ENCODE measurements at places on chromosomes 6 and 20.

DNA sequence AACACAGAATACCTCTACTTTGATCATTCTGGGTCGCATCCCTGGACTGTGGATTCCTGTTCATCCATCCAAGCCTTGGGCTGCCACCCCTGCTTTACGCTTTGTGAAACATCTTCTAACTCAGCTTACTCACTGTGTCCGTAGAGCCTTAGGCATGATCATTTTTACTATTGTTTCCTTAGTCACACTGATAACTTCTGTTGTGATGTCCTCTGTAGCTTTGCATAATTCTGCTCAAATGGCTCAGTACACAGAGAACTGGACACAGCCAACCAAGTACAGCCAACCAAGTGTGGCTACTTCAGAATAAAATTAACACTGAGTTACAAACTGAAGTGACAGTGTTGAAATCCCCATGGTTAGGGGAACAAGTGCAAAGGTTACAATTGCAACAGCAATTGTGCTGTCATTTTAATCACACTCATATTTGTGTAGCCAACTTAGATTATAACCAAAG, 8.6 kb upstream of the FKBP1A start:
- DNase-seq: no peak

DNA sequence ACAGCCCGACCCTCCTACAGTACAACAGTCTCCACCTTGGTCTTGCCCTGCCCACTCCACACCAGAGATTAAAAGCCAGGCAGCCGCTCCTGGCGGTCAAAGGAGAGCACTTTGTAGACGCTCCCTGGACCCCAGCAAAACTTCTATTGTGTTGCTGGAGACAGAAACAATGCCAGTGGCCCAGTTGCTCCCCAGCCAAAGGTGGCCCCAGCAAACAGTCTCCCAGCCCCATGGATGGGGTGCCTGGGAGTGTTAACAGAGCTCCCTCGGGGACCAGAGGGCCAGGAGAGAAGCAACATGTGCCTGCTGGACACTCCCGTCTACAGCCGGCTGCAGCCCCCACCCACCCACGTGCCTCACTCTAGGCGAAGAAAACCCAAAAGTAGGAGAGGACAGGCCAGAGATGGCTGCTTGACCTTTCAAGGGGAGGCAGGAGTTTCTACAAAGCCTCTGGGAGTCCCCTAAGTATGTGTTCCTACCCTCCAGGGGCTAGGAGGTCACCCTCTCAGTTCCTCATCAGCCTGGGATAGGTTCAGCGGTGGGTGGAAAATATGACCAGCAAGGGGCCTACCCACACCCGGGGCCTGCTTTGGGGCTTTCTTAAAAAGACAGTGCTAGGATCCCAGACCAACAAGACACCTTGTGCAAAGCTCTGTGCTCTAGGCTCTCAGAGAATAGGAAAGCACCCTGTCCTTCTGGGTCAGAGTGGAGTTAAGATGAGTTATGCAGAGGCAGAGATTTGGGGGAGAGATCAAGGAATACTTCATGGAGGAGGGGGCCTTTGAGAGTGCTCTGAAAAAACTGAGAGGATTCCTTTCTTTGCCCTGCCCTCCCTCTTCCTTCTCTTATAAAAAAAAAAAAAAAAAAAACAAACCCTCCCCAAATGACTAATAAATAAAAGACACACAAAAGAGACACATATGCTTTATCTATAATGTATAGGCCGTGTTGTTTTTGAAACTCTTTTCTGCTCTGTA, 19.0 kb upstream of the PREX1 start:
- peak; percentile 57 for DNase-seq

DNA sequence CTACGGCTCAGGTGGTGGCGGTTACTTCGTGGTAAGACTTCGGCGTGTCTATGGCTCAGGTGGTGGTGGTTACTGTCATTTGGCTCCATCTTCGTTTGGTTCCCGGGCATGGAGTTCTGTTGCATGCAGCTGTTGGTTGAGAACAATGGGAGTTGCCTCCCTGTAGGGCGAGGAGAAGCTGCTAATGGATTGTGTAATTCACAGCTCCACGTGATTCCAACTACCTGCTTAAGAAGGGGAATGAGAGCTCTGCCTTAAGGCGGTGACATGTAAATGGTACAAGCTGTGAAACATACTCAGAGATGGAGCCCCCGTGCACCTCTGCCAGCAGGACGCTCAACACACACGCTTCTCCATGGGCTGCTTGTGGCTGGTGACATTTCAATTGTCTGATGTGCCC, 12.4 kb upstream of the DACT2 start:
- no peak for DNase-seq

- DNase-seq: no peak
These were observed 795.9 kb downstream of the MAFB start for GRCh38 chr20:39893003-39893685.

GRCh38 chr20:1952737-1953530, 40.9 kb downstream of the PDYN start:
- DNase-seq: peak; percentile 32

DNA sequence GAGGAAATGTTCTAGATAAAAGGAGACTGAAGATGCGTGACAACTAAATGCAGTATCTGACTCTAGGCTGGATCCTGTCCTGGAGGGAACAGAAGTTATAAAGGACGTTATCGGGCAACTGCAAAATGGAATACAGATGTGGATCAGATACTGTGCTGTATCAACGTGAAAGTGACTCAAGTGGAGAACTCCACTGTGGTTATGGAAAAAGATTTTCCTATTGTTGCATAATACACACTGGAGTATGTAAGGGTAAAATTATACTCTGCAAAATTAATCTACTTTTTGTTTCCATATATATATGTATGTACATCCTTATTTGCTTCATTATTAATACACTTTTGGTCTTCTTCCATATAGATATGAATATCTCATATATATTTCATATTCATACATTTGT, 654.0 kb downstream of the QKI start:
- DNase-seq: no peak

GRCh38 chr6:37160922-37161778, 8.8 kb upstream of the PIM1 start:
- no peak for DNase-seq

DNA sequence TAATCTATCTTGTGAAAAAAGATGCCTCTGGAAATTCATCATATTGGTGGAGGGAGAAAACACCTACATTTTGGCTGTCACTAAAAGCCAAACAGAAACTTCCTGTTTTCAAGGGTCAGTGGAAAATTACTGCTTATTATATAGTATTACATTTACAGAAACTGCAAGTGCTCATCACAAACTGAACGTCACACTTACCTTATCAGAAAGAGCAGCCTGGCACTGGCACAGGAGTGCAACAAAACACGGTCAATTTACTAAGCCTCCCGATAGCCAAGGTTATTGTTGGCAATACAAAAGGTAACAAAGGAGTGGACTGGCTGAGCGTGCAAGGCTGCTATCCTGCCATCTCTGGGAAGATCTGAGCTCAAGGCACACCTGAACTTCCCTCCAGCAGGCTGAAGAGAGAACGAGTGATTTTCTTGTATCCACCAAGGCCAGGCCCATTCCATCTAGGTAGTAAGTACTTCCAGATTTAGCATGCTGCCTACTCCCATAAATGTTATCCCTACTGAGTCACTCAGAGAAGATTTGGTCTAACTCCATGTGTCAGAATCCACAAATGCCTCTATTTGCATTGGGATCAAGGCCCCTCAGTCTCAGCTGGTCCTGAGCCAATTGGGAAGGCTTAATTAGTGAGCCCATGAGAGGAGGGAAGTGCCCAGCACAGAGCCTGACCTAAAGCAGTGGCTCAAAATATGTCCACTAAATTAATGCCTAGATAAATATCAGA, 399.8 kb downstream of the BTBD9 start:
- DNase-seq: no peak

DNA sequence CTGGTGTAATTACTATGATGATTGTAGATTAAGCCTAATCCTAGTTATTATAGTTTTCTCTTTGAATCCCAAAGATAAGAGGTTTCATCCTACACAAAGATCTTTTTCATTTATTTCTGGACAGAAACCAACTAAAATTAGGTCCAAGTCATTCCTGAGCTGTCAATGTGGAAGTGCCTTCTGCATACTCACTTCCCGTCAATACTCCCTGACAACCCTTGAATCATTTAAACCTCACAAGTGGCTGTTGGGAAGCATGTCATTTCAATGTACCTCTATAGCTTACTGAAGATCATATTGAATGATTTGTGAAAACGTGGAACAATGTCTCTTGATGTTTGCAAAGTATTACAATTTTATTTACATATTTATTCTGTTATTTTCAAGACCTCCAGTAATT, 274.1 kb downstream of the HACE1 start:
- DNase-seq: no peak

DNA sequence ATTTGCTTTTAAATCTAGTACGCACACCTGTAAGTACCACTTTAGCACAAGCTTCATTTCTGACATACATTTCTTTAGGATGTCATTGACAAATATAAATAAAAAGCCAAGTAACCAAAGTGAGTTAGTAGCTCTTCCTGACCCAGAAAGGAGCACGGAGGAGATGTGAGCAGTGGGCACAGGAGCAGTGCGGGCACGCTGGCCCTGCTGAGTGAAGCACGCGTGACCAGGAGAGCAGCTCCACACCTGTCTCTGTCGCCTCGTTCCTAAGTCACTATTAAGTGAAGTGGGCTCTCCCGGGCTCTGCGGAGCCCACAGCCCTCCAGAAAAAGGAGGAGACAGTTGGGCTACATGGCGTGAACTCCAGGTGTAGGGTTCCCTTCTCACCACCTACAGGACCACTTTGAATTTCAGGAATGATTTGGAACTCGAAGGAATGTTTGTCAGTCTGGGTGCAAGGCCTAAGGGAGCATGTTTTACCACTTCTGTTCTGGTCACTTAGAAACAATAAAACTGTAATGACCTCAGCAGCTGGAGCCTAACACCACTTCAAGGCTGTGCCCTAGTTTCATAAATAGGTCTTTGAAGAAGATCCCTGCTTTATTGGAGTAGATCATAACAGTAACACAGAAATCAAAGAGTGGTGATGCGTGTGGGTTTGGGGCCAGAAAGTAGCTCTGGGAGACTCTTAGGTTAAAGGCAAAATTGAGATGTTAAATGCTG, 95.9 kb downstream of the FAM120B start:
- no peak for DNase-seq

GRCh38 chr6:161001421-161001820, 9.9 kb downstream of the MAP3K4 start:
- no peak for DNase-seq

- DNase-seq: no peak
These were observed 154.2 kb downstream of the ALDH8A1 start for GRCh38 chr6:134795691-134796090.

DNA sequence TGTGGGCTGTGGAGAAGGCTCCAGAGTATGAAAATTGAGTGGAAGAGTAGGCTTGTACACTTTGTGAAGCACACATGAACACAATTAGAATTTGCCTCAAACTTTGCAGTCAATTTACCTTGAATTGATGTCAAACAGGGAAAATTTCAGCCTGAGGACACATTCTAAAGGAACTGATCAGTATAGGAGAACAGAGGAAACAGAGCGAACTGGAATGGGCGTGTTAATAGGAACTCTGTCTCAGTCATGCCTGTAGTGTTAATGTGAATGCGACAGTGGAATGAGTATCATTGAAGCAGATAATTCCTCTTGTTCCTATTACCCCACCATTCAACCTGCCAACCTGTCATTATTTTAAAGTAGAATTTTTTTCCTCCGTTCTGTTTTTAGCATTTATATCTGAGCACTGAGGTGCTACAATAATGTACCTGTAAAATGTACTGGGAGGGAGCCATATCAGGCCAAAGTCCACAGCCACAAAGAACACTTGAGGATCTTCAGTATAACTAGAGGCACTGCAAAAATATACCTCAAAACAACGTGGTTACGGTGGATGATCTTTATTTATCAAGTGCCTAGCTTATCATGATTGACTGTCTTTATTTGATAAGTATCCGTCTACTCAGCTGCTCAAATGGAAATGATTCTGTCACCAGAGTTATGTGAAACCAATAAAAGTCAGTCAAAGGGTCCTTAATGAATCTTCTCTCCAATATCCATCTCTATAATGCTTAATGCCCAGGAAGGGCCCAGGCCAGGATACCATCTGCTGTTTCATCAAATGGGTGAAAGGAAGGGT, 125.3 kb upstream of the STMND1 start:
- DNase-seq: no peak

- DNase-seq: no peak
These were observed 486.8 kb upstream of the IRAK1BP1 start for GRCh38 chr6:78380541-78380940.

GRCh38 chr6:20729086-20729485, 194.8 kb downstream of the CDKAL1 start:
- DNase-seq: no peak

DNA sequence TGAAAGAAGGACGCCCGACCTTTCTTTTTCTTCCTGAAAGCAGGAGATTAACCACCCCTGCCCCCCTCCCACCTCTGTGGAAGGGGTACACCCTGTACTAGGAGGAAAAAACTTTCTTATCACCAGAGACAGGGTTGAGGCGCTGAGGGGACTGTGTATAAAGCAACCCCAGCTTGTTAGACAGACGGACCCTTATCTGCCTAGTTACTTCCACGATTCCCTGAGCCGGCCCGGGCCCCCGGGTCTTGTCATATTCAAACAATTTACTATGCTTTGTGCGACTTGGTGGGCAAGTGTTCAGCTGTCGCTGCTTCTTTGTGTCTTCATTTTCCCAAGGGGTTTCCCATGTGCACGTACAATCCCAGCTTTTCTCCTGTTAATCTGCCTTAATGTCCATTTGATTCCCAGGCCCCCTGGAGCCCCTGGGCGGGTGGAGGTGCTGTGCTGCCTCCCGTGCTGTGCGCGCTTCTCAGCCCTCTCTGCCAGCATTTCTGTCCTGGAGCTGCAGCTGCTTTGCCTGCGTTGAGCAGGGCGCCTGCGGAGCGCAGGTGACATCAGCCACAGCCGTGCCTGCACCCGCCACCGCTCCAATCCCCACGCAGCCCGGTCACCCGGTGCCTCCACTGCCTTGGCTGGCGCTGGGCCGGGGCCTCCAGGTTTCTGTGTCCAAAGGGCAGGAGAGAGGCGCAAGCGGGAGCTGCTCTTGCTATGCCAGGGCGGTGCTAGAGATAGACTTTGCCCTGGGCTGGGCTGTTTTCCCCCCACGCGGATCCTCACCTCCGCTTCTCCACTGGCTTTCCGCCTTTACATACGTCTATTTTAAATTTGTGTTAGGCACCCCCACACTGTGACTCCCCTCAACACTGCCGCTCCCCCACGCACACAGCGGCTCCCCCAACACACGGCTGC, 96.2 kb downstream of the TTLL2 start:
- no peak for DNase-seq

GRCh38 chr6:160088069-160088783, 33.4 kb upstream of the SLC22A1 start:
- no peak for DNase-seq

- no peak for DNase-seq
These were observed 53.6 kb downstream of the EZR start for GRCh38 chr6:158765499-158766068.

DNA sequence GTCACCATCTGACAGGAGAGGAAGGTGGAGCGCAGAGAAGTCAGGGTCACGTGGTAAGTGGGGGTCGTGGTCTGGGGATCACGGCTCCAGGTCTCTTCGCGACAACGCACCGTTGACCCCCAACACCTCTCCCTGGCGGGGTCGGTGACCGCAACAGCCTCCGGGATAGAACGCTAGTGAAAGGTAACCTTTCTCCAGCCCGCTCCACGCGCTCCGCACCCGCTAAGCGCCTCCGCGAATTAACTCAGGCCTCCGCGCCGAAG, 600 bp upstream of the SYNJ2 start:
- DNase-seq: no peak

Measured in GM12891 (cell line).